ENCODE measurements at places on chromosomes 3 and 15. TPM values are rescaled to one million over a fixed set of nuclear protein-coding genes. Genes with fewer than 3 reads are reported as not detected.

KBTBD12 gene
- total RNA-seq = not detected

KIF7 gene
- total RNA-seq = 1.1 TPM

XCR1 gene
- not detected for total RNA-seq

ADAMTS7 gene
- 7.0 TPM for total RNA-seq

FOXL2NB gene
- not detected for total RNA-seq

CPLX3 gene
- not detected for total RNA-seq

GALNT15 gene
- total RNA-seq = 27.0 TPM

Data from lung microvascular endothelial cell (primary cell).